H54 (cell line): ENCODE measurements at places on chromosomes 1 and 21.
A peak's percentile ranks its signal among the peaks of the same experiment; 100 is the strongest.

GRCh38 chr1:33828654-33829053 lies 35.2 kb upstream of the HMGB4 start:
- DNase-seq = no peak

GRCh38 chr1:85884372-85885035 lies 176.3 kb upstream of the ZNHIT6 start:
- DNase-seq = peak; percentile 5

- DNase-seq = no peak
These were observed 27.3 kb upstream of the BCAR3 start for GRCh38 chr1:93708734-93709481.

GRCh38 chr1:10529765-10530164 lies 55.0 kb downstream of the PEX14 start:
- no peak for DNase-seq

DNA sequence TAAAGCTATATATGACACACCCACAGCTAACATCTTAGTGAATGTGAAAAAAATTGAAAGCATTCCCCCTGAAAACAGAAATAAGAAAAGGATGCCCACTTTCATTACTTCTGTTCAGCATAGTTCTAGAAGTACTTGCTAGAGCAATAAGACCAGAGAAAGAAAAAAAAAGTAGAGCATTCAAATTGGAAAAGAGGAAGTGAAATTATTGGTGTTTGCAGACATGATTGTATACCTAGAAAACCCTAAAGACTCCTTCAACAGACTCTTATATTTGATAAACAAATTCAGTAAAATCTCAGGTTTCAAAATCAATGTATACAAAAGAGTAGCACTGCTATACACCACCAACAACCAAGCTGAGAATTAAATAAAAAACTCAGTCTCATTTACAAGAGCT lies 1461.0 kb downstream of the AMY1C start:
- DNase-seq = no peak

- no peak for DNase-seq
These were observed 32.8 kb downstream of the LRRC8B start for GRCh38 chr1:89557445-89557825.

DNA sequence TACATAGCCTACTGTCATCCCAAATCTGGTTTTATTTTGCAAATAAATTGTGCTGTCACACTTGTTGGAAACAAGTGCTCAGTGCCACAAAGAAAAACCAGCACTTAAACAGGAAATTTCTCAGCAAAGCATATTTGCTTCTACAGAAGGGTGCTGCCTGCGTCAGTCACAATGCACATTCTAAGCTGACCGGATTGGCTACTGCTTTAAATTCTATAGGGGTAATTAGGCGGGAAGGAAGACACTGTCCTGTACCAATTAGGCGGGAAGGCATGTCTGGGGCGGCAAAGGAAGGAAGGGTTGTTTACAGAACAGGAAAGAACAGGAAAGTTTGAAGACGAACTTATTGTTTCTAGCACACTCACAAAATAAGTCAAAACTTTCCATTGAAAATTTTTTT lies 2.8 kb downstream of the IFI16 start:
- no peak for DNase-seq

GRCh38 chr1:106960412-106960811 lies 96.1 kb upstream of the PRMT6 start:
- DNase-seq = no peak

- no peak for DNase-seq
These were observed 169.7 kb upstream of the UBE2U start for GRCh38 chr1:64033667-64034220.

DNA sequence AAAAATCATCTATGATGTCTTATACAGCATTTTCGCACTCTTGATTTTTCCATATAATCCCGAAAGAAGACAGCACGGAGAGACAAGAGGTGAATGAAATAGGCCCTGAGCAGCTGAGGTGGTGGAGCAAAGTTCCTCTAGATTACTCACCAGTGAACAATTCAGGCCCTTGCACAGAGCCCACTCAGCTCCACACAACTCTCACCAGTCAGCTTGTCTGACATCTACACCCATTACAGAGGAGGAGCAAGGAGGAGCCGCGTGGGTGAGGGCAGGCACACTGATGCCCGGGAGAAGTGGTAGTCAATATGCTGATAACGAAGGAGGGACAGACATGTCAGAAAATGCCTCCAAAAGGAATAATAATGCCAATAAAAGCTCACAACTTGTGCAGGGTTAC lies 59.9 kb downstream of the DNM3 start:
- DNase-seq = peak; percentile 42
